ENCODE measurements at places on chromosomes 11 and 22.

DNA sequence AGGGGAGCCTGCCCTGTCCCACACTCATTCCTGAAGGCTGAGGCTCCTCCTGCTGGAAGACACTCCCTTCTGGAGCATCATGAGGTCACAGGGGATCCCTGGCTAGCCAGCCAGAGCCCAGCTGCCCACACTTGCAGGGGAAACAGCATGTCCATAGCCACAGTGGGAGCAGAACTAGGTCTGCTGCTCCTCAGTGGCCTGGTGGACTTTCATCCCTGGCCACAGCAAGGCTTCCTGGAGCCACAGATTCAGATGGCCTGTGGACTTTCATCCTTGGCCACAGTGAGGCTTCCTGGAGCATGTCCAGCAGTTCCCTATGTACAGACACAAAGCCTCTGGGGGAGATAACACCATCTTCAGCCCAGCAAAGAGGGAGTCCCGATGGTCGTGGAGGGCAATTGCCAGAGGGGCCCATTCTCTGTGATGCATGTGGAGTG, 5.9 kb upstream of the APOL6 start:
- no peak for DNase-seq

DNA sequence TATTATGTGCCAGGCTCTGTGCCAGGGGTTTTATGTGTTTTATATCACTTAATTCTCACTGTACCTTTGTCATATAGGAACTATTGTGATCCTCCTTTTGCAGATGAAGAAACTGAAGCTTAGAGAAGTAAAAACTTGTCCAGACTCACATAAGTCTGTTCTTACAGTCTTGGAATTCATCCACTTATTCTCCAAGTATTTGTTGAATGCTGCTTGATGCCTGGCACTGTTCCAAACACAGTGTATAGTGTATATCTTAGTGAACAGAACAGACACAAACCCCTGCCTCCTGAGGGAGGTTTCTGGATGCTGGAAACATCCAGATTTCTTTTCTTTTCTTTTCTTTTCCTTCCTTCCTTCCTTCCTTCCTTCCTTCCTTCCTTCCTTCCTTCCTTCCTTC, 29.0 kb upstream of the FGF3 start:
- DNase-seq, result no peak

DNA sequence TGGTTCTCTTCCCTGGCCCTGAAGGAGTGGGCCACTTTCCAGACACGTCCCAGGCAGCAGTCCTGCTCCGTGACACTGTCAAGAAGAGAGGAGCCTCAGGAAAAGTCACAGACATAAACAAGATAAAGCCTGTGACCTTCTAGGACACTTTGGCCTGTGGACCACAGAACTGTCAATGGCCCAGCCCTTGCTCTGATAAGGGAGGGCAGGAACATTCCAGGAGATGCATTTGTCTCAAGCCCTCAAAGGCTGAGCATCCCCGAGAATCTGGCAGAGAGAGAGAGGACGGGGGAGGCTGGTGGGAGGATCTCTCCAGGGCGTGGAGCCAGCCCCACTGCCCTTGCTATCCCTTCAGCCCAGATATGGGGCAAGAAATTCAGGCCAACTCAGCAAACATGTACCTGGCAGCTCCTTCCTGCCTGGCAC, 476.4 kb downstream of the INSC start:
- DNase-seq, result no peak

GRCh38 chr22:47713941-47714340, 951.5 kb downstream of the TBC1D22A start:
- DNase-seq, result no peak

GRCh38 chr11:75326439-75326810, 25.0 kb downstream of the ARRB1 start:
- DNase-seq, result no peak

GRCh38 chr11:118896472-118896913, 12.8 kb downstream of the CXCR5 start:
- DNase-seq, result no peak

GRCh38 chr11:63165706-63166310, 21.8 kb upstream of the SLC22A24 start:
- DNase-seq, result no peak

DNA sequence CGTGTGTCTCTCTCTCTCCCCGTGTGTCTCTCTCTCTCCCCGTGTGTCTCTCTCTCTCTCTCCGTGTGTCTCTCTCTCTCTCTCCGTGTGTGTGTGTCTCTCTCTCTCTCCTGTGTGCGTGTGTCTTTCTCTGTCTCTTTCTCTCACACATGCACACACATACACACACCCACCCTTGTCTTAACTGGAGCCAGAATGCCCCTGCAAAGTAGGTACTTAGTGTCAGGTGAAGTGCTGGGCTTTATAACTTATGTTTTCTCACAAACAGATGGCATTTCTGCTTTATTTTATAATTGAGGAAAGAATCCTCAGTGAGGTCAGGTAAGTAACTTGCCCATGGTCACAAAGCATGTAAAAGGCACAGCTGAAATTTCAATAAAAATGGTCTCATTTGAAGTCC, 106.0 kb downstream of the CSNK2A3 start:
- no peak for DNase-seq

DNA sequence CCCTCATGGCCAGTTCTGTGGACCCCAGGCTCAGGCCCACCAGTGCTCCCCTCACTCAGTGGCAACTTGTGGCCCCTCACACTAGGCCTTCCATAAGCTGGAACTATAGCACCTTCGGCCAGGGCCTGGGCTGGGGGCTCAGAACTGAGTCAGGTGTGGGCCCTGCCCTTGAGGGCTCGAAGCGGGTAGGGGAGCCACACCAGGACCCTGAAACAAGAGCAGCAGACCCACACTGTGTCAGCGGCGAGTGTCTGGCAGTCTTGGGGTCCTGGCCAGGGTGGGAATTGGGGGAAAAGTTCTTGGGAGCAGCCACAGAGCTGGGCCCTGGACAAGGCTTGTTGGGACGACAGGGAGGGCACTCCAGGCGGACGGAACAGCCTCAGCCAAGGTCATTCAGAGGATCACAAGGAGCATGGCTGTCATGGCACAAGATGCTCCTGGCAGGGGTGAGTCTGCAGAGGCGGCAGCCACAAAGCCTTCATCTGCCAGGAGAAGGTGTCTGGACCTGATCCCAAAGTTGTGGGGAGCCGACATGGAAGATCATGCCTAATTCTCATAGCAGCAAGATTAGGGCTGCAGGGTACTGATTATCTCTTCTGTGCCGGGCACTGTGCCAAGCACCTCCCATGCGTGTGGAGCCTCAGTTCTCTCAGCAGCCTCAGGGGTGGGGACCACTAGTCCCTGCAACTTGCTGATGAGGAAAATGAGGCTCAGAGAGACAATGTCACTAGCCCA, 50.7 kb downstream of the SHISAL1 start:
- DNase-seq, result no peak
